Activated CD8-positive, alpha-beta memory T cell treated with anti-CD3 and anti-CD28 coated beads for 1 hour (primary cell): ENCODE measurements at places on chromosomes 1 and 21.

DNA sequence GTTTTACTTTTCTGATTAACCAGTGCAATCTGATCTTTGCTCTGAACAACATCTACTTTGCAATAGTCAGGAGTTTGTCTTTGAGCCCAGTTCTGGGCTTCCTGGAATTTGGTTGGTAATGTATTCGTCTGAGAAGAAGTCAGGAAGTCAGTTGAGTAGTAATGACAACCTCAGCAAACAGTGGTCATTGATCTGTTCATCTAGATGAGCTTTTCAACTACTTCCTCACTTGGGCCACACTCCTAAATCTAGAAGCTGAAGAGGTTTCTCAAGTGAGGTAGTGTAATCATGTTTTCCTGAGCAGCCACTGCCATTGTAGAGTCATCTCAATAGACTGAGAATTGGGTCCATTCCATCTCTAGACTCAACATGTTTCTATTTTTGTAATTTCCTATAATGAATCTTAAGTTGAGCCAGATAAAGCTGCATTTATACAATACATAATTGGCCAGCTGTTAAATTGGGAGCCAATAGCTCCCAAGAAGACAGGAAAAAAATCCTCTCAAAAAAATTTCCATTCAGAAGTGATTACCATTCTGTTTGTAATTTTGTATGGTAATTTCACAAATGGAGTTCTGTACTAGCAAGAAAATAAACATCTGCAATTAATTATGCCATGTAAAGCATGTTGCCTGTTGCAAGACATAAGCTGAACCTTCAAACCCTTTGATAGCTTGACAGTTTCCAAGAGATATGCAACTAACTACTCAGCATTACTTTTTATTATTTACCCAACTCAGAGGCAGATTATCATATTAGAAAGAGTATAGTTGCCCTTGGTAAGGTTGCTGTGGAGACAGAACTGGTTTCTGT lies 49.6 kb downstream of the WDR64 start:
- no peak for DNase-seq

DNA sequence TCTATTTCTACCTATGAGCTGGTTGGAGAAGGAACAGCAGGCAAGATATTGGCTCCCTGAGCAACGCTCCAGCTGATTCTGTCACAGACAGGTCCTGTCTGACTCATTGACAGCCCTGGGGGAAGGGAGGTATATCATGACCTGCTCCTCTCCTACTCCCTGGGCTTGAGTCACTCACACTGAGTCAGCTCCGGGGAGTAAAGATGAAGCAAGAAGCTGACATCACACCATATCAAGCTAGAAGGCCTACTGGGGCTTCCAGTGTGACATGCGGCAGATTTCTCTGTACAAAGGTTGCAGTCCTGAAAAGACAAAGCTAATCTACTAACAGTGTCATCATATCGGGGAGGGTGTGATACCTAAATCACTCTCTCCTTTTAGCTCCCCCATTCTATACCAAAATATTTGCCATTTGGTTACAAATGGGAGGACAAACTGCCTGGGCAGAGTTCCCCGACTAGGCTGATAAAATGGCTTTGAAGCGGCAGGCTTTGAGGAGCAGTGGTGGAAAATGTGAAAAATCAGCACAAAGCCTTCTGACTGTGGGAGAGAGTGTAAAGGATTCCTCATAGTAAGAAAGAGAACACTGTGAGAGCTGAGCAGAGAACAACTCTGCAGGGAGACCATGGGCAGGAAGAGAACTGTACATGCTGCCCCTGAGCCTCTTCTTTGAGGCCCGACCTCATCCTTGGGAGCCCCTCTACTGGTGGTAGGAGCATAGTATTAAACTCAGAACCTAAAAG lies 15.5 kb downstream of the PI4KB start:
- DNase-seq, result peak; percentile 47

DNA sequence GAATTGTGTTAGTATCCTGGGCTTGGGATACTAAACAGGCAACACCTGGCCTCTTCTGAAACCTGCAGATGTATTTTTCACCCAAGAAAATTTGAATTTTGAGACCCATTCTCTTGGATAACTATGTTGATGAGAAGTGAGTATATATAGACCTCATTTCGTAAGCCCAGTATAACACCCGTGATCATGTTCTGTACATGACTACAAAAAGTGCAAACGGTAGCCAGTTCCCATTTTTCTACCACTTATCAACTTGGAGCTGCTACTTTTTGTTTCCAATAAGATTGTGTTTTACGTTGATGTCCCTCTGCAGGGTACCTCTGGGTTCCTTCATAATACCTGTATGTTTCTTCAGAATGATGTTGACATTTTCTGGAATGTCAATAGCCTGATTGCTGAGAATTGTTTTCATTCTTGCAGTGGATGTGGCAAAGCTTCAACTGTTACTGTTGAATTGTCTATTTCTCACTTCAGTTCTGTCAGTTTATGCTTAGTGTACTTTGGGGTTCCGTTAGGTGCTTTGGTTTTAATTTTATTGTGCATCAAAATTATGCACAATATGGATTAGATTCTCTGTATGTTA lies 48.1 kb downstream of the ZFYVE9 start:
- DNase-seq, result no peak

- no peak for DNase-seq
Measured at GRCh38 chr1:227769047-227769935, 34.1 kb downstream of the SNAP47 start.

- no peak for DNase-seq
Measured at GRCh38 chr1:99570486-99571089, 75.3 kb upstream of the PALMD start.

DNA sequence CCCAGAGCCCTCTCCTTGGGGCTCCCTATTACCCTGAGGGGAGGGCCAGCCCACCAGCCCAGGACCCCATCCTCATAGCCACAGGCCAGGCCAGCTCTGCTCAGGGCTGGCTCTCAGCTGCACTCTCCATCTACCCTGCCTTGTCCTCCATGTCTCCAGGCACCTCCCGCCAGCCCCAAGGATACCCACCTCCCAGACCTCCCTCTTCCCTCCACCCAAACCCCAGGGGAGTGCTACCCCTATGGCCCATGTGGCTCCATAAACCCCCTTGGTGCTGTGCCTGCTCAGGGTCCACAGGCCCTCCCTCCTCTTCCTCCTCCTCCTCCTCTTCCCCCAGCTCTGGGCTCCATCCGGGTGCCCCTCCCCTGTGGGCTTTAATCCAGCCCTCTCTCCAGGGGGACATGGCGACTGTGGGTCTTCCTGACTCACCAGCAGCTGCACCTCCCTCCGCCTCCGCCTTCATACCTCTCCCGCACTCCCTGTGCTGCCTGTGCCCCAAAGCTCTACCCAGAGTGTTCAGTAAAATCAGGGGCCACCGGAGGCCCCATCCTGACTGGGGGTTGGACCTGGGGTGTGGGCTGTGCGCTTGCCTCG lies 9.1 kb downstream of the YBEY start:
- no peak for DNase-seq

DNA sequence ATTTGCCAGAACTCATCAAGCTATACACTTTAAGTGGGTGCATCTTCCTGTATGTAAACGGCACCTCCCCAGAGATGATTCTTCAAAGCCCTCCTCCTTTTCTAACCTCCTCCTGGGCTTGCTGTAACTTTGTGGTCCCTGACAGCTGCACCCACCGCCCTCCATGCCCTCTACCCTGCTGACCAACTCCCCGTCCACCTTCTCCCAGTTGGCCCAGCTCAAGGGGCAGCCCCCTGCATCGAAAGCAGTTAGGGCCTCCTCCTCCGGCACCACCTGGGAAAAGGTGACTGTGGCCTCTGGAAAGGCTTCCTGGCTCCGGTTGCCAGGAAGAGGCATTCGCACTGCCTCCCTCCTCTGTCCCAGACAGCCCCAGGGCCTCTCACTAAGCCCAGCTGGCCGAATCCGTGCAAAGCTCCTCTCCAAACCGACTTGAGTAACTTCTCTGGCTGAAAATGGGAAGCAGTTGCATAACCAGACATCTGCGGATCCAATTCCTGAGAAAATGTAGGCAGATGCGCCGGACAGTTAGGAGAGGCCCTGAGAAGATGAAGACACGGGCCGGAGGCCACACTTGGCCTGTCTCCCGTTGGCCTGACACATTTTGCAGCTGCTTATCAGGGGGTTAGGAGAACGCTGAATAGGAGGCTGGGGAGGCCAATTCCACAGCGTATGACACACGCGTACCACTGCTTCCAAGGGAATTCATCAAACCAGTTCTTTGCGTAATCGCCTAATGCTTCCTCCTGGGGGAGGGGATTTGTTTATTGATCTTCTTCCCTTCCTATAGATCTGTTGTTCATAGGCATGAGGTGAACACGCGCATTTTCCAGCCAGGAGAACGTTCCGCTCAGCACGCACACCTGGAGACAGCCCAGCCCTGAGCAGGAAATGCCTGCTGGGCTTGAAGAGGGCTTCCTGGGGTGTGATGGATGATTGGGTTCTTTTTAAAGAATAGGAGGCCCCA lies 48.7 kb upstream of the COL6A2 start:
- no peak for DNase-seq

DNA sequence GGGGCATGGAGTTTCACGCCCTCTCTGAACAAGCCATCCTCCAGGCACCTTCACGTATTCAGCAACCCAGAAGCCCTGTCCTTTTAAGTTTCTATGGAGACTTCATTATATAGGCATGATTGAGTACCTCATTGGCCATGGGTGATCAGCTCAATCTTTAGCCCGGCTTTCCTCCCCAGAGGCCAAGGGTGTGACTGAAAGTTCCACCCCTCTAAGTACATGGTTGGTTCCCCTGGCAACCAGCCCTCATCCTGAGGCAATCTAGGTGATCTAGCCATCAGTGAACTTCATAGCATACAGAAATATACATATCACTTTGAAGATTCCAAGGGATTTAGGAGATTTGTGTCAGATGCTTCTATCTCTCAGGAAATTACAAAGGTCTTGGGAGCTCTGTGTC lies 21.3 kb upstream of the DHX9 start:
- DNase-seq, result no peak

- no peak for DNase-seq
Measured at GRCh38 chr21:20647607-20648006, 350.6 kb upstream of the NCAM2 start.

DNA sequence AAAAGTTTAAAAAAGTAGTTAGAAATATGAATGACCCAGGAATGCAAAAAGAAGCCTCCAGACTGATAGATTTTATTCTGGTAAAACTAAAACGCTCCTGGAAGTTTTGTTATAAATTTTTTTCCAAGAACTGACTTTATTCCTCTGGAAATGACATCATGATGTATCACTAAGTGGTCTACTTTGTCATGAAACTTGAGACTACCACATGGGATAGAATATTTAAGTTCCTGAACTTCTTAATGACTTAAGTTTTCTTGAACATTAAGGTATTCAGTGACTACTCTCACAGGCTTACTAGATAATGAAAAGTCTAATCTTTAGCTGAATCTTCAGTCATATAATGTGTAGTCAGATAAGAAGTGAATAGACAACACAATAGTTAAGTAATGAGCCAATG lies 842.2 kb downstream of the USP25 start:
- DNase-seq, result no peak

GRCh38 chr1:178155481-178156255 lies 61.8 kb downstream of the RASAL2 start:
- DNase-seq, result no peak

DNA sequence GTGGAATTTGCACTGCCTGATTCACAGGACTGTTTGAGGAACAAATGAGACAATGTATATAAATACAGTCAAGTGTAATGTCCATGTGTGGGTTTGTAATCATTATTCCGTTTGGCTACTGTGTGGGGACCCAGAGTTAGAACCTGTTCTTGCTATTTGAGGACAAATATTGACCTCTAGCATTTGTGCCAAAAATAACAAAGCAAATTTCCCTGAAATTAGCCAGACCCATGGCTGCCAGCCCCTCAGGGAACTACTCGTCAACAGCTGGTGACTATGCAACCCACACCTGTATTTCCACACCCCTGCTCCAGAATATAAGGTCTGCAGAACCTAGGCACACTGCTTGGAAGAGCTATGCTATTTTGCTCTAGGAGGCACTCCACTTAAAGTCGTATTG lies 70.7 kb downstream of the KCNJ6 start:
- no peak for DNase-seq

DNA sequence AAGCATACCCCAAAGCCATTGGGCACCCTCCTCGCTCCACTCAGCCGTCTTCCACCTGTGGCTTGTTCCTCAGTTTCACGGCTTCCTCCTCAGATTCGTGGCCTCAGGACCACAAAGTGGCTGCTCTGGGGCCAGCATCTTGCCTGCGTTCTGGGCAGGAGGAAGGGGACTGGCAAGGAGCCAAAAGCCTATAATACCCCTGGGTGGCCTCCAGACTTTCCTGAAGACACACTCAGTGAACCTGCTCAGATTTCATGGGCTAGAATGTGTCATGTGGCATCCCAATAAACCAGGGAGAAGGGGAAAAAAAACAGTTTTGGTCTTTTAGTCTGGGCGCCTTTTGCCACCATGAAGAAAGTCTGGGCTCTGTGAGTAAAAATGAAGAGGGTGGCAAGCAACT lies 62.0 kb downstream of the SDC3 start:
- no peak for DNase-seq

GRCh38 chr1:147236959-147237791 lies 5.3 kb upstream of the CHD1L start:
- no peak for DNase-seq

DNA sequence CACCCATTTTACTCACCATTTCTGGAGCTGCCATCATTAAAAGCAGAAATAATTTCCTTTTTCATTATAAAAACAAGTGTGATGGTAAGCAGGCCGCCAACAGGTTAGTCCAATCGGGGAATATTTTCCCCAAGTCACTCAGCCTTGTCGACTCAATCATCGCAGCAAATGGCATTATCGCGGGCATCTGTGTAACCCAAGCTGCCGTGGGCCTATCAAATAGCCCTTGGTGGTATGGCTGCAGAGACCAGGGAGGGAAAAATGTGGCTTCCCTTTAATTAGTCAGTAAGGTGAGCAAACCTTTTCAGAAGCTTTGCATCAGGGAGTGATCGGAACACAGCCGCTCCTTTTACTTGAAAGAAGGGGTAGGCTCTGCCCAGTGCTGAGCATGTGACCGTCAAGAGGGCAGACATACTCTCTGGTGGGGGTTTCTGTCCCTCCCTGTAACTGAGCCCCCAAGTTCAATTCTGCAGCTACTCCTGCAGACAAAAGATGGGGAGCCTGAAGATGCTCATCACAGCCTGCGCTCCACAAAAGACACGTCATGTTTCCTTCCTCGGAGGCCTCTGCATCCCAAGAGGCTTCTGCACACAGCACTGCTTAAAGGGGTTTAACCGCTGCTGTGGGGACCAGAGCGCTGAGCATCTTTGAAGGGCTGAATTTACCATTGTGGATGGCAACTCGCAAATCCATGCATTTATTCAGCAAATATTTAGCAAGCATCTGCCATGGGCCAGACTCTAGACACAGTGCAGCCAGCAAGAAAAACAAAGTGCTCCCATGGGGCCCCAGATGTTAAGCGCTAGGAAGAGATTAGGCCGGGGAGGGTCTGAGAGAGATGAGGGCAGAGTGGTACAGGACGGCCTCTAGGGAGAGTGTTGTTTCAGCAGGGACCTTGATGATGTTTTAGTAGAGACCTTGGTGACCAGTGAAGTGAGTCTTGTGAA lies 1.2 kb upstream of the TMPRSS3 start:
- no peak for DNase-seq

DNA sequence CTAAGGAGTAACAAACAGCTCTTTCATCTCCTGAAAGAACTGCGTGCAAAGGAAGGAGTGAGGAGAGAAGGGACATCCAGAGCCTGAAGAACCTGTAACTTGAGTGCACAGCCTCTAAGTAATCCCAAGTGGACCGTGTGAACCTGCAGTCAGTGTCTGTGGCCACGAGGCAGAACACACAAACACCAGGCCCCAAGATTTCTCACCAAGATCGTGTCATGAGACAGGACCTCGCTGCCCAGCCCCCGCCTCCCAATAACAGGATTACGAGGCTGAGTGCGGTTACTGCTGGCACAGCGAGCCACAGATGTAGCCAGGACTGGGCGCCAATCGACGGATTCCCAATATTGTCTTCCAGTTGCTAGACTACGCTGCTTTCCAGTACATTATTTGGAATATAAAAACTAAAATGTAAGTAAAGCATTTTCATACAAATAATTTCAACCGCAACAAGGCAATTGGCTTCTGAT lies 101.3 kb upstream of the SLC25A33 start:
- DNase-seq, result no peak
